Left kidney (tissue), 8 donors: ENCODE measurements at places on chromosomes 3 and 15. TPM values are rescaled to one million over a fixed set of nuclear protein-coding genes. Genes with fewer than 3 reads are reported as not detected.

TRH gene
- 0.12 TPM for polyA plus RNA-seq

- no peak for DNase-seq
Observed at GRCh38 chr3:108664266-108664665, 74.7 kb downstream of the DZIP3 start.

NEDD4 gene
- polyA plus RNA-seq, result 20.2 TPM

DNA sequence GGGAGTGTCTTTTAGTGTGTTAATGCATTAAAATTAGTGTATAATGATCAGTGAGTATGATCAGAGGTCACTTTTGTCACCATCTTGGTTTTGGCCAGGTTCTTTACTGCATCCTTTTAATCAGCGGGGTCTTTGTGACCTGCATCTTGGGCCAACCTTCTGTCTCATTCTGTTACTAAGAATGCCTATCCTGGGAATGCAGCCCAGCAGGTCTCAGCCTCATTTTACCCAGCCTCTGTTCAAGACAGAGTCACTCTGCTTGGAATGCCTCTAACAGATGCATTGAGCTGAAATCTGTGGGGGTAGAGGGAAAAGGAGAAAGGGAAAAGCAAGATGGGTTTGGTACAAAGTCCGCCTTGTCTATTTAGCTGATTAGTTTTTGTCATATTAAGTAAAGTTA is 5.3 kb upstream of the BLOC1S6 start:
- DNase-seq, result no peak
